Stimulated activated CD4-positive, alpha-beta T cell treated with anti-CD3 and anti-CD28 coated beads, Interleukin-12 subunit alpha, Interleukin-12 subunit beta, amount 100 ng/mL, for 24 hours (primary cell): ENCODE measurements at places on chromosomes 16 and 17.

DNA sequence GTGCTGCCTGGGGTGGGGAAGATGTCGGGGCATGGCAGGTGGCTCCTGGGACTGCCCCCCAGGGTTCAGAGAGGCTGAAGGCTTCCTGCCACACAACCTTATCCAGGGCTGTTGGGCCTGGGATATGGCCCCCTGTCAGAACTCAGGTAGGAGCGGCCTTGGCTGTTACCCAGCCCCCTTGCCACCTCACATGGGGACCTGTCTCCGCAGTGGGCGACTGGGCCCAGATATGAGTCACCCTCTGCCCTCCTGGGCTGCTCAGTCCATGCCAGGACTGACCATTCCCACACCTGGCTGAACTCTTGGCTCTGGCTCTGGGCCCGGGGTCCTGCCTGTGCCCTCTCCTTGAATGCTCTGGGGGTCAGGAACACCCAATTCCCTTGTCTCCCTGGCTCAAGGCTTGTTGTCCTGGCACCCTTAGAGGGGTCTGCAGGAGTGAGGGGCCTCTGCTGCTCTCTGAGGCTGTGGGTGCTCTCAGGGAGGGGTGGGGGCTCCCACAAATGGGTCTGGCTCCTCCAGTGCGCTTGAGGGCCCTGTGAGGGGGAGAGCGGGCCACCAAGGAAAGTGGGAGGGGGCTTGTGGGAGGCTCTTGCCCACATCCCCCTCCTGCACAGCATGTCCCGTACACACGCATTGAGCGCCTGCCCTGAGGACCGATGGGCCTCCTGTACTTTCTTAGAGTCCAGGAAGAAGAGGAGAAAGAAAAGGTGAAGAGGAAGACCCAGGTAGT, 36.0 kb downstream of the LGALS9 start:
- no peak for DNase-seq

GRCh38 chr16:68607443-68607842, 37.7 kb upstream of the CDH3 start:
- DNase-seq, result no peak

DNA sequence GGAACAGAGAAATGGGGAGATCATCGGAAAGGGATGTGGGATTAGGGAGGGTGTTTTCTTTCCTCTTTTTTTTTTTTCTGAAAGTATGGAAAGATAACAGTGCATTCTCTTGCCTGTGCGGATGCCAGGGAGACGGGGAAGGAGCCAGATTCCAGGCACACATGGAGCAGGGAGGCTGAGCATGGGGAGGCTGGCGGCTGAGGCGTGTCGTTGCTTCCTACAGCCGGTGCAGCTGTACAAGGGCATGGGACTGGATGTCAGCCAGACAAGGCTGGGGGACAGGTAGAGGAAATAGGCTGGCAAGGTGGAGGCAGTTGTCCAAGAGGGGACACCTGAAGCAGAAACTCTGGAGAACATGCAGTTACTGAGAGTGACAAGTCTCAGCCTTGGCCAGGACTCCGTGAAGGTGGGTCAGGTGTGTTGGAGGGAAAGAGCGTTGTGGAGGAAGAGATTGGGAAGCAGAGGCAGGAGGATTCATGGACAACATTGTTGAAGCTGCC, 16.6 kb upstream of the ADORA2B start:
- DNase-seq, result no peak

DNA sequence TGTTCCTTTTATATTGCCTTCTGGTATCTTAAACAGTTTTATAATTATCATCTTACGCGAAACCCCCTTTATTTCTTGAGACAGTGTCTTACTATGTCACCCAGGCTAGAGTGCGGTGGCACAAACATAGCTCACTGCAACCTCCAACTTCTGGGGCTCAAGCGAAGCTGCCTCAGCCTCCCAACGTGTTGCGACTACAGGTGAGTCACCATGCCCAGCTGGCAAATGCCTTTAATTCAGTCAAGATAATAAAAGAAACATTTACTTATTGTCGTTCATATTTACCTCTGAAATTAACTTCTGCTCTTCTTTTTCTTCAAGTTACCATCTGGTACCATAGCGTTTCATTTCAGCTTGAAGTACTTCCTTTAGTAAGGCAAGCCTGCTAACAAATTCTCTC, 43.9 kb downstream of the FBXL20 start:
- DNase-seq, result no peak

DNA sequence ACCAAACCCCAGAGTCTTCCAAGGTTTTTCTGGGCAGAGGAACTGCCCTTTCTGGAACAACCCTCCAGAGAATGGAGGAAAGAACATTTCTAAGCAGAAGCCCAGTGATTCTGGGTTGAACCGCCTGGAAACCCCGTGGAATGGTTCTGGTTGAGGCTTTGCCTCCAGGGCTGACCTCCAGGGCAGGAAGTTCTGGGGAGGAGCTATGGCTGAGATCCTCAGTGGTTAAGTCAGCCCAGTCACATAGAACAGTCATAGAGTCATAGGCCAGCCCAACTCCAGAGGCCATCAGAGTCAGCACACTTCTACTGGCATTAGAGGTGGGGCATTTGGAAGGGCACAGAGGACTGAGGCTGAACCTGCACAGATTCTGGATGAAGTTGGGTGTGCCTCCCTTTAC, 65.9 kb downstream of the SPACA3 start:
- DNase-seq, result no peak

DNA sequence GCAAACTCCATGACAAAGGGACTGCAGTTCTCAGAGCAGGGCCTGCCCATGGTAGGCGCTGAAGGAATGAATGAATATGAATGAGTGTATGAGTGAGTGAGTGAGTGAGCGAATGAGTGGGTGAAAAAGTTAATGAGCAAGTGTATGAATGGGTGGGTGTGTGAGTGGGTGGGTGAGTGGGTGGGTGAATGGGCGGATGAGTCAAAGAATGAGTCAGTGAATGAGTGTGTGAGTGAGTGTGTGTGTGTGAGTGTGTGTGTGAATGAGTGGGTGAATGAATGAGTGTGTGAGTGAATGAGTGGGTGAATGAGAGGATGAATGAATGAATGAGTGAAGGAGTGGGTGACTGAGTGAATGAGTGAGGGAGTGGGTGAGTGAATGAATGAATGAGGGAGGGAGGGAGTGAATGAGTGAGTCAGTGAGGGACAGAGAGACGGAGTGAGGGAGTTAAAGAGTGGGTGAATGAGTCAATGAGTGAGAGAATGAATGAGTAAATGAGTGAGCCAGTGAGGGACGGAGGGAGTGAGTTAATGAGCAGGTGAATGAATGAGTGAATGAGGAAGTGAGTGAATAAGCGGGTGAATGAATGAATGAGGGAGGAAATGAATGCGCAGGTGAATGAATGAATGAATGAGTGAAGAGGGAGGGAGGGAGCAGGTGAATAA, 11.1 kb upstream of the CHMP6 start:
- DNase-seq, result no peak

GRCh38 chr16:1961651-1962067, 2.3 kb downstream of the NDUFB10 start:
- no peak for DNase-seq

DNA sequence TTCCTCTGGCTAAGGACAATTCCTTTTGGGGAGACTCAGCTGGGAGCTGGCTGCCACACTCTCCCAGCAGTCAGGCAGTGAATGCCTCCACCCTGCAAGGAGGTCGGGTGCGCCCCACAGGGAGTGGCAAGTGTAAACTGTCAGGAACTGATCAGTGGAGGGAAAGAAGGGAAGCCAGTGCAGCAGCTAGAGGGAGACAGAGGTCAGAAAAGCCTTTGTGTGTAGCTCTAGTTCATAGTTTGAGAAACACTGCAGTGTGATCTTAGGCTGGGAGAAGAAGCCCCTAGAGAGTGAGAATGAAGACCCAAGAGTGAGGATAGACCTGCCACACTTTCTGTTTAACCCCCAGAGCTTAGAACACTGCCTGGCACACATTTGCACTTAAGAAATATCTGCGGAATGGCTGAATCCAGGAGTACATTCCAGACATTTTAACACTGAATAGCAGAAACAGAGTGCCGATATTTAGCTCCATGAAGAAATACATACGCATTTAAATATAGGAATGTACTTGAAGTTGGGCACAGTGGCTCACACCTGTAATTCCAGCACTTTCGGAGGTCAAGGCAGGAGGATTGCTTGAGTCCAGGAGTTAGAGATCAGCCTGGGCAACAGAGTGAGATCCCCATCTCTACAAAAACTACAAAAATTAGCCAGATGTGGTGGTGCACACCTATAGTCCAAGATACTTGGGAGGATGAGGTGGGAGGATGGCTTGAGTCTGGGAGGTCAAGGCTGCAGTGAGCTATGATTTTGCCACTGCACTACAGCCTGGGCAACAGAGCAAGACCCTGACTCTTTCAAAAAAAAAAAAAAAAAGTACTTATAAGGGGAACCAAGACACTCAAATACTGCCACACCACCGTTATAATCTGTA, 11.1 kb upstream of the SLC5A11 start:
- no peak for DNase-seq

DNA sequence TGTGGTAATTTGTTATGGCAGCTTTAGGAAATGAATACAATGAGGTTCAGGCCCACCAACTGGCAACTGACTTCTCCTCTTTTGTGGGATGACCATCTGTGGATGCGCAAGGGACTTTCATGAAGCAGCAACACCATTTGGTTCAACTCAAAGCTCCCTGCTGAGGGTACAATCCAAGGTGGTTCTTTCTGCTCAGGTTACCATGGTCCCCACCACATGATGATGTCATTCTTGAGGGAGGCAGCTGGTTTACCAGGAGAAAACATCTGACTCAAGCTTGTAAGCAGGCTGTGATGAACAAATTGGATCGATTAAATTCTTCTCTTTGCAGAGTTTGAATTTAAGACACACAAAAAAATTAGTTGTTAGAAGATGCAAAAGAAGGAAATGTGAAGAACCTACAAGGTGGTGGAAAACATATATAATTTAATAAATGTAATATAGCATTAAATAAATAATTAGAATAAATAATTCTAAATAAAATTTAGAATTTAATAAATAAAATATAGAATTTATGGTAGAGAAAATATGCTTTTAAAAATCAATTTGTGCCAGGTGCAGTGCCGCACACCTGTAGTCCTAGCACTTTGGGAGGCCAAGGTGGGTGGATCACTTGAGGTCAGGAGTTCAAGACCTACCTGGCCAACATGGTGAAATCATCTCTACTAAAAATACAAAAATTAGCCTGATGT, 67.6 kb upstream of the ANKFN1 start:
- DNase-seq, result no peak

- no peak for DNase-seq
Measured at GRCh38 chr17:21453144-21453898, 77.2 kb downstream of the KCNJ12 start.

GRCh38 chr17:19510903-19511302, 22.8 kb upstream of the SLC47A1 start:
- DNase-seq, result no peak

GRCh38 chr16:9232102-9232770, 140.8 kb downstream of the HAPSTR1 start:
- DNase-seq, result no peak

DNA sequence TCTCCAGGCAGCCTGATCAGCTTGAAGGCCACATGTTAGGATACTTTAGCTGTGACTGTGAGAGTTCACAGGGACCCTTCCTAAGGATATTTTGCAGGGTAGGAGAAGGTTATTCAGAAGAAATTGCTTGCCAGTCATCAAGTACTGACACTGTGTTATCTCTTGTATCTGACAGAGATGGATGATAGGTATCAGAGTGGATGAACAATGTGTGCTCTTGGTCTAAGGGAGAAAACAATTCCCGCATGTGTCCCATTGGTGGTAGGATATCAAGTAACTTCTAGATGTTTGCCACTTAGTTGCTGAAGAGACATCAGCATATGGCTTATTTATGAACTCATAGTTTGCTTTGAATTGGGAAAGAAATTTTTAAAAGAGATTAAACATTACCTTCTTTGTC, 219.3 kb downstream of the SPECC1 start:
- no peak for DNase-seq

DNA sequence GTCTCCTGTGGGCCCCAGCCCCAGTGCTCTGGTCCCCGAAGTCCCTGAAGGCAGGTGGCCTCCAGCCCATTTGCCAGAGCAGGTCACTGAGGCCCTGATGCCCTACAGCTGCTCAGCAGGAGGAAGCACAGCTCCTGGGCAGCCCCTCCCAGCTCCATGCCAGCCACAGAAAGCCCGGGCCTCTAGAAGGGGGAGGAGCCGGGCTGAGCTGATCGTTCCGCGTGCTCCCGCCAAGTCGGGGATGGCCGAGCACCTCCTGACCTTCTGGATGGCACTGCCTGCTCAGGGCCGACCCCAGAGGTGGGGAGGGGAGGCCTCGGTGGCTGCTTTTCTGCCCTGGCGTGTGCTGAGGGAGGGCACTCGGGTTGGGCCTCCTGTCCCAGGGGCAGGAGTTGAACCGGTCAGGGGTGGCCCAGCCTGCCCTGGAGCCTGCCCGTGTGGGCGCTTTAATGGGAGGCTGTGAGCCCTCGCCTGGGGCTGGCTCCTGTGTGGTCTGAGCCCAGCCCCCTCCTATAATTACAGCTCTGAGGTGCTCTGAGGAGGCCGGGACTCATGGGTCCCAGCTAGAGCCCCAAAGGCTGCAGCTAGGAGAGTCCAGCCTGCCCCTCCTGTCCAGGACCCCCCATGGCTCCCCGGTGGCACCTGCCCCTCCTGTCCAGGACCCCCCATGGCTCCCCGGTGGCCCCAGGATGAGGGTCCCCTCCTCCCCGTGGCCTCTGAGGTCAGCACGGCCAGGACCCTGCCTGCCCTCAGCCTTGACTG, 29.7 kb downstream of the ZFPM1 start:
- no peak for DNase-seq

DNA sequence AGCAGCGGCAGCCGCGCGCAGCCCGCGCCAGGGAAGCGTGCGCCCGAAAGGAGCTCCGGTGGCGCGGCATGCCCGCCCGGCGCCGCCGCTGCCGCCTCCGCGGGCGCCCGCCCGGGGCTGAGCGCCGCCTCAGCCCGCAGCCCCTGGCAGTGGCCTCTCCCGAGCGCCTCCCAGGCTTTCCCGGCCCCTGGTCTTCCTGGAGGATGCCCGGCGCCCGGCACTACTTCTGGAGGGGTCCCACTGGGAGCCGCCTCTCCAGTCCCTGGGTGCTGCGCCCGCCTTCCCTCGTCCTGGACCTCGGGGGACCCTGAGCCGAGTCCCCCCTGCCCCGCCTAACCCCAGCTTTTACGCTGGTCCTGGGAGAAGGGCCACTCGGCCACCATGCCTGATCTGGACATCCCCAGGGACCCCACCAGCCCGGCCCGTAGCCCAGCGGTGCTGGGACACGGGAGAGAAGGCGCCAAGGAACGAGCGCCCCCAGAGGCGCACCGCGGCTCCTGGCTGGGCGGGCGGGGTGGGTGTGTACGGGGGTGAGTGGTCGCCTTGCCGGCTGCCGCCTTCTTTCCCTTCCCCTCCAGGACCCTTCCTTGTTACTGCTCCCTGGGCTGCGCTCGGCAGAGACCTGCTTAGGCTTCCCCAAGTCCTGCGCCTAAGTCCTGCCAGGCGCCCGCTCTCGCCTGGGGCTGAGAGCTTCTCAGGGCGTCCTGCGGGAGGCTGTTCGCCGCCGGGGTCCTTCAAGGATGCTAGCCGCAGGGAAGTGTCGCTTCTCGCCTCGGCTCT, 704 bp downstream of the ASIC2 start:
- DNase-seq, result no peak

- no peak for DNase-seq
Measured at GRCh38 chr16:86436466-86437185, 73.7 kb upstream of the FOXF1 start.
